ENCODE measurements at places on chromosomes 11 and 22. TPM values are rescaled to one million over a fixed set of nuclear protein-coding genes. Genes with fewer than 3 reads are reported as not detected.

DNA sequence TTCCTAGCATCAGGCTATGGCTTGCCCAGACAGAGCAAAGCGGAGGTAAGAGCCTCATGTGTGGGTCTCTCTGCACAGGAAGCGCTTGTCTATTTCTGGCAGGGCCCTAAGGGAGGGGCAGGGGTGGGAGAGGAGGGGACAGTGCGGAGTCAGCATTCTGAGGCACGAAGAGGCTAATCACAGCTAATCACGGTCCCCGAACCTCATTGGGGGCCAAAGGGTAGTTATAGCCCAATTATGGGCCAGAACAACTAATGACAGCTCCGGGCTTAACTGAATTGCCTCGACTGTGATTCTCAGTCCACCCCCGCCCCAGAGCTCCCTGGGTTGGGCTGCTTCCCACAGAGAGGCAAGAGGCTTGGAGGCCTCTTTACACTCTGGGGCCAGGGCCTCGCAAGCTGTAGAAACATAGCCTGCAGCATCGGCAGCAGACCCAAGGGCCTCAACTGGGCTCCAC, 72.7 kb upstream of the PRDM11 start:
- H3K27ac ChIP-seq = no peak overlapping the region
- H3K36me3 ChIP-seq = no peaks in the 10 kb centered on the region
- DNase-seq = no peak
- no peaks in the 10 kb centered on the region for H3K27me3 ChIP-seq
- H3K4me3 ChIP-seq = no peak overlapping the region

The CSNK2A3 gene
- 0.92 TPM for total RNA-seq

The SYNGR1 gene
- total RNA-seq = 21.9 TPM

The SLC6A5 gene
- total RNA-seq = not detected

DNA sequence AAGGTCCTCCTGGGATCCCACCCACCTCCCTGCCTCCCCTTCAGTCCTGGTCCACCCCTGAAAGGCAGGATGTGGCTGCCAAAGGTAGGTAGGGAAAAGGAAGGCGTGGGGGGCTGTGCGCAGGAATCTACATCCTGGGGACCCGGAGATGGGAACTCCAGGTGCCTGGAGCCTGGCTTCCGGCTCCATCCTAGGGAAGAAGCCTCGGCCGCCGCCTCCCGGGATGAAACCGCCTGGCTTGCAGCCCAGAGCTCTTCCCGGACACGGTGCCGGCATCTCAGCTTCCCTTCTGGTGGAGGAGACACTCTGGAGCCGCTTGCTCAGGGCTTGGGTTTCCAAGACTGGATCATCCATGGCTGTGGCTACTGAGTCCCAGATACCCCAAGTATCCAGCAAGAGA, 33.3 kb upstream of the PDGFB start:
- no peaks in the 10 kb centered on the region for H3K27me3 ChIP-seq
- peak overlapping the region; percentile 12 for H3K27ac ChIP-seq
- peaks cover 2% of the 10 kb centered on the region for H3K4me1 ChIP-seq

- no peak for DNase-seq
- H3K4me1 ChIP-seq = no peaks in the 10 kb centered on the region
- no peaks in the 10 kb centered on the region for H3K36me3 ChIP-seq
- no peak overlapping the region for H3K4me3 ChIP-seq
- no peaks in the 10 kb centered on the region for H3K27me3 ChIP-seq
Observed at GRCh38 chr11:44229624-44230023, 80.3 kb downstream of the ALX4 start.

Measured in liver (tissue), 10 donors.